ENCODE measurements at places on chromosomes 7 and 10. TPM values are rescaled to one million over a fixed set of nuclear protein-coding genes. Genes with fewer than 3 reads are reported as not detected.

Gene RNF148
- 3.6 TPM for total RNA-seq

DNA sequence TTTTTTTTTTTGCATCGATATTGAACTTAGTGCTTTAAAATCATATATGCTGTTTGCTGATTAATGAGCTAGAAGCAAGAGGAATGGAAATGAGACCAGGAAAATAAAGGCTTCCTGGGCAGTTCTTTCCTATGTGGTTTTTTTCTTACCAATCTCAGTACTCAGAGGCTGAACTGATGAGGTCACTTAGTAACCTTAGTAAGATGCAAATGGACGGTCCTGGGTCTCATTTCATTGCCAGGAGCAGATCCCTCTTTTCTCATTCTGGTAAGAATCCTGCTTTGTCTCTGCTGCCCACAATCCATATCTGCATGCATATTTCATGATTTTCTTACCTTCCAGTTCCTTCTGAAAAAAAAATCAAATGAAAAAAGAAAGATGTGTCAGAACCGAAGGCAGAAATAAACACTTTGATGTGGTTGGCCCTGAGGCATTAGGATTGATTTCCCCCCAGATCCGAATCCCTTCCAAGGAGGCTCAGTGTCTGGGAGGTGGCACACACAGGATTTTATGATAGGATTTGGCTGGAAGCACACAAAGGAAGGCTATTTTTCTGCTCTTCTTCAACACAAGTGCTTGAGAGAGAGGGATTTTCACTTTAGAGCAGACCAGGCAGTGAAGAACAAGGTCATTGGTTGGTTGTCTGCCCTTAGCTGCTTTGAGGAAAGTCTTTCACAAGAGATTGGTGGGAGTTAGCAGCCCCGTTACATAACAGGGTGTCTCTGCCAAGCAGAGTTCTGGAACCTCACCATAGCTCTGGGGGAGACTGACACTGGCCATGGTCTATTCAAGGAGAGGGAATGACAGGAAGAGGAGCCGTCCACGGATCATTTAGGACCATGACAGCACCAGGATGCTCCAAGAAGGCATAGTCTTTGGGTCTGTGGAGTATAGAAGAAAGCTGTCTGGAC is 150.0 kb downstream of the CAMK1D start:
- peak overlapping the region; percentile 0 for H3K27ac ChIP-seq
- DNase-seq = no peak
- H3K36me3 ChIP-seq = no peaks in the 10 kb centered on the region
- peaks cover 37% of the 10 kb centered on the region for H3K4me1 ChIP-seq
- H3K4me3 ChIP-seq = no peak overlapping the region

GRCh38 chr7:77538281-77539212 is 1.5 kb downstream of the PTPN12 start:
- H3K4me1 ChIP-seq = peaks cover 9% of the 10 kb centered on the region
- peak; percentile 82 for DNase-seq
- H3K4me3 ChIP-seq = peak overlapping the region; percentile 98
- no peaks in the 10 kb centered on the region for H3K27me3 ChIP-seq
- no peaks in the 10 kb centered on the region for H3K36me3 ChIP-seq
- peak overlapping the region; percentile 94 for H3K27ac ChIP-seq

Gene STRIP2
- total RNA-seq = 0.94 TPM

DNA sequence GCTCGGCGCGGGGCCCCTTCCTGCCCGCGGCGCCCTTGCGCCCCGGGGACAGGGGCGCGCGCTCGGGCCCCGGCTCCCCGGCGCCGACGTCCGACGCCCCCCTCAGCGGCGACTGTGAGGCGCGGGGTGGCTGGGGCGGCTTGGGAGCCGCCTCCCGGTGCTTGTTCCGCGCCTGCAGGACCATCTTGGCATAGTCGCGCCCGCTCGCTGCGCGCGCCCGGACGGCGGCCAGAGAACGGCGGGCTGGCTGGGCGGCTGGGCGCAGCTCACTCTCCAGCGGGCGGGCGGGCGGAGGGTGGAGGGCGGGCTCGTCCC is at the start of gene DPY19L1:
Gene DPY19L1 (minus strand): TSS at position 275 of the 315 bp plus-strand sequence. CDS start 91 bp downstream, at position 184.
- H3K27me3 ChIP-seq = no peaks in the 10 kb centered on the region
- DNase-seq = no peak
- H3K27ac ChIP-seq = peak within 1 kb of the TSS; percentile 62
- no peaks in the 10 kb centered on the region for H3K36me3 ChIP-seq
- H3K4me1 ChIP-seq = peaks cover 11% of the 10 kb centered on the region

DNA sequence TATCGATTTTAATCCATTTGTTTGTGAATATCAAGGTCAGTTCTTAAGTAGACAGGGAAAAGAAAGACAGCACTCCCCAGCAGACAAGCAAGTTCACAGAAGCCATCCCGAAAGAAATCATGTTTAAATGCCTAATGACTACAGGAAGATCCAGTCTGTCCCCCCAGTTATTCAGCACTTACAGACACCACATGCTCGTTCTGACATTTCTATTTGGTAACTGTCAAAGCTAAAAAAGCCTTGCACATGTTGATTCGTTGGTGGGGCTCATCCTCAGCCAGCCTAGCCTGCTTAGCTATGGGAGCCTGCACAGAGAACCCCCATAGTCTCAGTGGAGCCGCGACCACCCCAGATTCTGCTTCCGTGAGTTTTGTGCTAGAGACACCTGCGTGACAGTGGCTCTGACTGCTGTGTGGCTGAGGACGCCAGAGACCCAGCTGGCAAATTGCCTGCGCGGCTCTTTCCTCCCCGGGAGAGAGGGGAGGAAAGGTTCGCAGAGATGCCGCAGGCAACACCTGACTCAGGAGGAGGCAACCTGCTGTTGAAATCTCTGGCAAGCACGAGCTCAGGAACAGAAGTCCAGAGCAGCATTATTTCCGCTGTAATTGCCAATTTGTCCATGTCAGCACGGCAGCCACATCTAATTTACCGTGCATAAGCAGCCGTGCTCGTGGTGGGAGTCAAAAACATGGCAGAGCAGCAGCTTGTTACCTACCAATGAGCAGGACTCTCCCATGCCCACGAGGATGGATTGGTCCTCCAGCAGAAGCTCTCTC is 194.2 kb downstream of the GPAM start:
- H3K4me3 ChIP-seq = no peak overlapping the region
- no peak for DNase-seq
- no peak overlapping the region for H3K27ac ChIP-seq

- no peak overlapping the region for H3K4me3 ChIP-seq
- no peak for DNase-seq
- H3K36me3 ChIP-seq = no peaks in the 10 kb centered on the region
- H3K4me1 ChIP-seq = peaks cover 4% of the 10 kb centered on the region
Observed at GRCh38 chr10:86105181-86105580, 261.4 kb downstream of the GRID1 start.

DNA sequence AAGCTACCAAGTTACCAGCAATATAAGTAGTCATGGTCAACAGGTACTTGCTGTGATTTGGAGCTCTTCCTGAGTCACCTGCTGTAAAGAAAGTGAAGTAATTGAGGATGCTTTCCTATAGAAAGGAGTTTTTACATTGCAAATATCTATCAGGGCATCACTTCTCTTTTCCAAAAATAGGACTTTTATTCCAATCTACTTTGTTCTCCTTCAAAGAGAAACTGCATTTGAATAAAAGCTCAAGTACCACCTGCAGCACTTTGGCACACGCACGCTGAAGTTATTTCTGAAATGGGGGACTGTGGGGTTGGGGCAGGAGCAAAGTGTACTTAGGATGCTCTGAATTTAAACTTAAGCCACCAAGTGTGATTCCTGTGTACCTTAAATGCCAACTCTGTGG is 81.8 kb upstream of the PRKAR2B start:
- no peaks in the 10 kb centered on the region for H3K27me3 ChIP-seq
- DNase-seq = no peak
- no peak overlapping the region for H3K4me3 ChIP-seq
- H3K4me1 ChIP-seq = no peaks in the 10 kb centered on the region
